HFFc6 (cell line): ENCODE measurements at places on chromosomes 1 and 21. TPM values are rescaled to one million over a fixed set of nuclear protein-coding genes. Genes with fewer than 3 reads are reported as not detected.

DNA sequence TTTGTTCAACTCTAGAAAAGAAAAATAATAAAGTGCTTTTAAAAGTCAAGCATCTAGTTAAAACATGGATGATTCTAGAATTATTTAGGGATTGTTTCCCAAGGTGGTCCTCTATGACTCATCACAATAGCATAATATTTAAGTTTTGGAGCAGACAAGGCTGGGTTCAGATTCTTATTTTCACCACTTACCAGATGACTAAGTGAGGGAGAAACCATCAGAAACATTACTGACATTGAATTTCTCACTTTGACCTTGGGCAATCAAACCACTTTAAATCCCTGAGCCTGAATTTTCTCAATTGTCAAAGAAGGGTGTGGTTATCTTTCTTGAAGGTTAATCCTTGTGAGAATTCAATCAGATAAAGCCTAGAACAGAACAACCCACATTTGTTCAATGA is 102.5 kb upstream of the PTGFR start:
- H3K4me1 ChIP-seq, result no peaks in the 10 kb centered on the region; the same call in 1 of the 2 replicates
- H3K36me3 ChIP-seq, result no peaks in the 10 kb centered on the region
- H3K27me3 ChIP-seq, result no peaks in the 10 kb centered on the region; the same call in 1 of the 2 replicates
- no peak for DNase-seq
- H3K27ac ChIP-seq, result no peak overlapping the region

DNA sequence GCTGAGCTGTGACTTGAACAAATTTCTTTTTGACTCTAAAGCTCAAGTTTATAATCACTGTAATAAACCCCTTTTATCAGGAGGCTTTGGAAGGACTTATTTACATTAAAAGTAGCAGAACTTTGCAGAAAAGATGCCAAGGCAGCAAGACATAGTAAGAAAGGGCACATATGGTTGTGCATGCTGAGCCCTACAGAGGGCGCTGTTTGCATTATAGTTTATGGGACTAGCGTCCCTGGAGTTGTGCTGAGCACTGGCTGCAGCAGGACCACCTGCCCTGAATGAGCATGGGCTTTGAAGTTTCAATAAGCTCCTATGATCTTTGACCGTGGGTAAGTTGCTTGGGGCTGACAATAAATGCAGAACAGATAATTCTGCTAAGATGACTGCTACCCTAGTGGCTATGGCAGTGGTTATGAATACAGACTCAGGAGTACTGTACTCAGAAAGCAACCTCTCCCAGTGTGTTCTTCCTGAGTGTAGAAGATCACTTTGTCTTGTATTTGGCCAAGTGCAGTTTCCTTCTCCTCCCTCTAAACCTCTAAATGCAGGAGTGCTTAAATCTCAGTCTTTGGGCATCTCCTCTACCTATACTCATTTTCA is 45.4 kb upstream of the USP1 start:
- H3K27ac ChIP-seq, result no peak overlapping the region
- peaks cover 9% of the 10 kb centered on the region for H3K27me3 ChIP-seq
- no peak for DNase-seq
- no peak overlapping the region for H3K4me3 ChIP-seq
- no peaks in the 10 kb centered on the region for H3K36me3 ChIP-seq
- H3K4me1 ChIP-seq, result no peaks in the 10 kb centered on the region

GRCh38 chr21:30769724-30770431 is 14.7 kb upstream of the KRTAP21-1 start:
- no peak for DNase-seq
- H3K4me1 ChIP-seq, result no peaks in the 10 kb centered on the region
- H3K4me3 ChIP-seq, result no peak overlapping the region
- H3K27ac ChIP-seq, result no peak overlapping the region
- no peaks in the 10 kb centered on the region for H3K27me3 ChIP-seq
- H3K36me3 ChIP-seq, result 0 out of 2 replicates have a peak, but pooled peaks cover under 1% of the 10 kb centered on the region

DNA sequence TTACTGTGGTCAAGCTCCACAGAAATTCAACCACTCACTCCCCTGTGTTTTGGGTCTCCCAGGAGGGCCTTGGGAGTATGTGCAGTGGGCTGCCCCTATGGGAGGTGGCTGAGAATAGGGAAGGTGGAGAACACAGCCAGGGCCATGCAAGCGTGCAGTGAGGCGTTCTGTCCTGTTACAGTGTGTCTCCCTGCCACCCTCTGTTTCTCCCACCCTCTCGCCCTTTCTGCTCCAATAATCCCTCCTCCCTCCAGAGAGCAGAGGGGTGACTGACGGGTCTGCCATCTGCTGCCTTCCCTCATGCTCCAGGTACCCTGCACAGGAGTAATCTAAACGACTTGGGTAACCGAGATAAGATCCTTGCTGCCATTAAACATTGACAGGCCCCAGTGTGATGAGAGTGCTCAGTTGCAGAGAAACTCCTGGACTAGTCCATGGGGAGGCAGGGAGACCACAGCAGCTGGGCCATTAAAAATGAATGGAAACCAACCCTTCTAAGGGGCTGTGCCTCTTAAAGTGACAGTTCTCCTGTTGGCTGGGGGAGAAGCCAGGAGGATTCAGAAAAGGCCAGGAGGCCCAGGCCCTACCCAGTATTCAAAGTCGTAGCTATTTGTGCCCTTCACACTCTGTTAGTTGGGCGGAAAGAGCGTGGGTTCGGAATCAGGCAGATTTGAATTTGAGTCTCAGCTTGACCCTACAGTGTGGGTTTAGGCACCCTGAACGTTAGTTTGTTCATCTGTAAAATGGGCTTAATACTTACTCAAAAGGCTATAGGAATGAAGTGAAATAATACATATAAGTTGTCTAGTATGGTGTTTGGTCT is 22.4 kb upstream of the BTG2 start:
- no peak overlapping the region for H3K27ac ChIP-seq
- no peak for DNase-seq
- H3K27me3 ChIP-seq, result peaks cover 26% of the 10 kb centered on the region
- H3K4me3 ChIP-seq, result no peak overlapping the region
- H3K36me3 ChIP-seq, result no peaks in the 10 kb centered on the region

DNA sequence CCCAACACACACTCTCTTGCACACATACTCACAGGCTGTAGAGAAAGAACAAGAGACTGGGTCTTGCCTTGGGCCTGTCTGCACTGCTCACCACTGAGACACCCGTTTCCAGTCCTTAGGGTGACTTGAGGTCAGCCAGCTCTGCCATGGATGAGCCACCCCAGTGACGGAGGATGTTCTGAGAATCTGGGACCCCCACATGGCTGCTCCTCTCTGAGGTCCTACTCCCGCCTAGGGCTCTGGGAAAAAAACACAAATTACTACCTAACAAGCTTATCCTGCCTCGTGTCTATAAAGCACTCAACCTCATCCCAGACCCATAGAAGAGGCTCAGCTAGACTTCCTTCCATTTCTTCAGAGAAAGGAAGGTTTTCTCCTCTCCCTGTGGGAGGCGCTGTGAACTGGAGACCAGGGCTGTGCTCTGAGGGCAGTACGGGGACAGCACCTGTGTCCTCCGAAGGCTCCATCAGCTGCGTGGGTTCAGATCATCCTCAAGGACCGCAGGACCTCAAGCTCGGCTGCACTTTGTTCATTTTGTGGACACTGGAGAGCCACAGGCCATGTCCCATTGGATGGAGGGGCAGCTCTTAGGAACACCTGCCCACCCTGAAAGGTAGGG is 4.3 kb upstream of the CLEC20A start:
- H3K4me1 ChIP-seq, result peaks cover 6% of the 10 kb centered on the region
- no peak for DNase-seq
- no peak overlapping the region for H3K27ac ChIP-seq
- H3K4me3 ChIP-seq, result no peak overlapping the region

- no peak overlapping the region for H3K27ac ChIP-seq
- no peaks in the 10 kb centered on the region for H3K36me3 ChIP-seq
- H3K27me3 ChIP-seq, result no peaks in the 10 kb centered on the region
- peak; percentile 92 for DNase-seq
- peaks cover 16% of the 10 kb centered on the region; the same call in 1 of the 2 replicates for H3K4me1 ChIP-seq
These were observed 708.4 kb downstream of the KCNT2 start for GRCh38 chr1:195899762-195900352.

DNA sequence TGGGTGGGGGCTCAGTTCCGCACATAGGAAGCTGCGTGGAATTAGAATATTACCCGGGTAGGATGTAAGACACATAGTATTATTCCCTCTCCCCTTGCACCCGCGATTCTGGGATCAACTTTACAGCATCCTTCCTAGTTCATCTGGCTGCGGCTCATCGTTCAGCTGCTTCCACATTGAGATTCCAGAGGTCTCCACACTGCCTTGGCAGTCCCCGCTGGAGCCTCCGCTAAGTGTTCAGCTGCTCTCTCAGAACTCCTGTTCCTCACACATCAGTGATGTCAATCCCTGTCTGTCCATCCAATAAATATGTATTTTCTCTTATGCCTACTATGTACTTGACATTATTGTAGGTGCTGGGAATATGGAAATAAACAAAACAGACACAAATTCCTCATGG is 135.6 kb upstream of the SYT6 start:
- no peaks in the 10 kb centered on the region for H3K36me3 ChIP-seq
- peaks cover 9% of the 10 kb centered on the region for H3K27me3 ChIP-seq
- no peak for DNase-seq
- H3K4me1 ChIP-seq, result peaks cover 6% of the 10 kb centered on the region

DNA sequence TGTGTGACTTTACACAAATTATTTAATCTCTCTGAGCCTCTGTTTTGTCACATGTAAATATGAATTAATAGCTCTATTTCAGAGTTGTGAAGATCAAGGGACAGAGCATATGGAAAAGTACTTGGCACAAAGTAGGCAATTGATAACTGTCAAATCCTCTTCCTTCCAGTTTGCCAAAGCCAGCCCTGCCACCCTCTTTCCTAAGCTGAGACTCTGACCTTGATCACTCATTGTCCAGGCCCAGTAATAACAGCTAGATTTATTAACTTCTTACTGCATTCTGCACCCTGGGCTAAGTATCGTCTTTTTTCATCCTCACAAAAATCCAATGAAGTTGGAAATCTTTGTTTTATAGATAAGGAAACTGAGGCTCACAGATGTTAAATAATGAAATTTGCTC is 70.8 kb upstream of the ATP1A1 start:
- H3K36me3 ChIP-seq, result no peaks in the 10 kb centered on the region; the same call in 1 of the 2 replicates
- no peak overlapping the region for H3K4me3 ChIP-seq
- no peaks in the 10 kb centered on the region for H3K4me1 ChIP-seq
- peaks cover 8% of the 10 kb centered on the region for H3K27me3 ChIP-seq

- H3K4me1 ChIP-seq, result peaks cover 13% of the 10 kb centered on the region
- no peaks in the 10 kb centered on the region for H3K36me3 ChIP-seq
These were observed 43.4 kb downstream of the FHAD1 start for GRCh38 chr1:15290382-15290781.

DNA sequence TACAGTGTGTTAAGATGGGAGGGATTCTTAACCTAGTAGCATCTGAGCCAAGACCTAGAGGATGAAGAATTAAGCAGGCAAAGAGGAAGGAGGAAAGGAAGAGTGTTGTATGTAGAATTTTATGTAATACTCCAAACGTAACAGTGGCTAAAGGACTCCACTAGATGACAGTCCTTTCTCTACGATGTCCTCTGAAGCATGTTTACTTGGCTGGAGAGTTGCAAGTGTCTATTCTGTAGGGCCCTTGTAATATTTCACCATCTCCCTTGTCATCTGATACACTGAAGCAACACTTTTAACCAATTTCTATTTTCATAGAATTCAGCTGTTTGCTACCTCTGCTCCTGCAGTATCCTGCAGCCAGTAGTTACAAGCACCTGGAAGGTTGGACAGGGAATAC is 2.2 kb upstream of the YBX1 start:
- DNase-seq, result no peak
- peaks cover 53% of the 10 kb centered on the region for H3K4me1 ChIP-seq
- peaks cover 24% of the 10 kb centered on the region for H3K36me3 ChIP-seq
- H3K27me3 ChIP-seq, result peaks cover 6% of the 10 kb centered on the region
- peak overlapping the region; percentile 59 for H3K27ac ChIP-seq

DNA sequence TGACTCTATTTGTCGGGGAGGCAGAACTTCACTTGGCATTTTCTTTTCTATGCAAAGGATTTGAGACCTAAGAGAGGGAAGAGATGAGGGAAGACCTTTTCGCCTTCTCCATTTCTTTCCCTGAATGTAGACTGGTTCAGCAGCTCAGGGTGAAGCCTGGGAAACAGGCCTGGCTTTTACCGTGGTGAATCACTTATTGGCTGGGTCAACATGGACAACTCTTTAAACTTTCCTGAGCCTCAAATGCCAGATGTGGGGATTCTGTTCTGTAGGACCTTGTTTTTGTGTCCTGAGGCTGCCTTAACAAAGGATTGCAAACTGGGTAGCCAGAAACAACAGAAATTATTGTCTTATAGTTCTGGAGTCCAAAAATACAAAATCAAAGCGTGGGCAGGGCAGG is 455.8 kb upstream of the VAMP3 start:
- H3K27me3 ChIP-seq, result no peaks in the 10 kb centered on the region
- no peaks in the 10 kb centered on the region for H3K36me3 ChIP-seq
- no peak overlapping the region for H3K27ac ChIP-seq
- peaks cover 43% of the 10 kb centered on the region for H3K4me1 ChIP-seq

- no peaks in the 10 kb centered on the region for H3K36me3 ChIP-seq
- no peak overlapping the region for H3K4me3 ChIP-seq
- H3K4me1 ChIP-seq, result no peaks in the 10 kb centered on the region
- no peak for DNase-seq
- H3K27me3 ChIP-seq, result peaks cover 10% of the 10 kb centered on the region
These were observed 148.2 kb downstream of the FCRL5 start for GRCh38 chr1:157404063-157404501.

GRCh38 chr1:110618668-110619067 is 12.5 kb upstream of the KCNA2 start:
- H3K36me3 ChIP-seq, result no peaks in the 10 kb centered on the region
- H3K27ac ChIP-seq, result no peak overlapping the region
- H3K4me1 ChIP-seq, result no peaks in the 10 kb centered on the region
- H3K27me3 ChIP-seq, result peaks cover 19% of the 10 kb centered on the region
- H3K4me3 ChIP-seq, result no peak overlapping the region
- no peak for DNase-seq

- H3K27me3 ChIP-seq, result peaks cover 3% of the 10 kb centered on the region
- peak overlapping the region; percentile 49 for H3K27ac ChIP-seq
- peaks cover 12% of the 10 kb centered on the region for H3K36me3 ChIP-seq
- peak overlapping the region; percentile 76 for H3K4me3 ChIP-seq
- DNase-seq, result no peak
These were observed 36.0 kb downstream of the ZNF281 start for GRCh38 chr1:200373811-200374231.

- no peak overlapping the region for H3K4me3 ChIP-seq
- DNase-seq, result no peak
- peaks cover 38% of the 10 kb centered on the region for H3K27me3 ChIP-seq
- H3K27ac ChIP-seq, result no peak overlapping the region
- H3K36me3 ChIP-seq, result no peaks in the 10 kb centered on the region
These were observed 2.6 kb downstream of the C1orf226 start for GRCh38 chr1:162384116-162384515.

The CLDN14 gene
- total RNA-seq, result not detected in 2 replicates

The MT1HL1 gene
- total RNA-seq, result not detected in 3 replicates

The CD1E gene
- total RNA-seq, result not detected in 2 replicates

The LEFTY2 gene
- not detected in 3 replicates for total RNA-seq

The SLC16A4 gene
- 15.7 to 25.2 TPM (median 17.2 TPM) in 3 replicates for total RNA-seq

The C1orf94 gene
- total RNA-seq, result not detected in 2 replicates
